ENCODE measurements at places on chromosomes 6 and 20. TPM values are rescaled to one million over a fixed set of nuclear protein-coding genes. Genes with fewer than 3 reads are reported as not detected.
A peak's percentile ranks its signal among the peaks of the same experiment; 100 is the strongest.

DNA sequence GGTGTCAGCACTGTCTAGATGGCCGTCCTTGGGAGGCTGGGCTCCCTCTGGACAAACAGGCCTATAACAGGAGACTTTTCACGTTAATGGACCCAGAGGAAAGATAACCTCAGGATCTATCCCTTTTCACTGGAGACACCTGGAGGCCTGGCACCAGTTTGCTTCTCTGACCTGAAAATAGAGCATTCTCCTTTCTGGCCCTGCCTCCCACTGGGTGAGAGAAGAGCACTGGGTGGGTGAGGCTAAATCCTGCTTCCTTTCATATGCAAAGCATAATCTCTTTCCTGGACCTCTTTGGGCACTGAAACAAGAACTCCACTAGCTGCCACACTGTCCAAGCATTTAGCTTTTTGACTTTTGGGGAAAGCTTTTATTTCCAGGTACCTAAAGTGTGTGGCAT is 78.3 kb downstream of the FOXO3 start:
- H3K4me3 ChIP-seq: no peak overlapping the region
- DNase-seq: no peak
- H3K27me3 ChIP-seq: no peaks in the 10 kb centered on the region

DNA sequence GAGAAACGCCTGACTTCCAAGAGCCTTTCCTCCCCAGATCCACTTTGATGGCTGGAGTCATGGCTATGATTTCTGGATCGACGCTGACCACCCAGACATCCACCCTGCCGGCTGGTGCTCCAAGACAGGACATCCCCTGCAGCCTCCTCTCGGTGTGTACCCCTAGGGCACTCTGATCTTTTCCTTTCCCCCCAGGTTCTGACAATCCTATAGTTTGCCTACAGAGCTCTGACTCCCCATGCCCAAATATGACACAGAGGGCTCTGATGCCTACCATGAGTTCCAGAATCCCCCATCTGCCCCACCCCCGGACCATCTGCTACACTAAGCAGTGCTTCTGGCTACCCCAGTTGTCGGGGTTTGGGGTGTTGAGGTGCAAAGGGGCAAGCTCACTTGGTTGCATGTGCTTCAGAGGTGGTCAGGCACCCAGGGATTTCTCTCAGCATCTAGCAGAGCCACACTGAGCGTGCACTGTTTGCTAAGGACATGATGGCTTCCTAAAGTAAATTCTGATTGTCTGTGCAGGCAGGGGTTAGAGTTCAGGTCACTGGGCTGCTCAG is 24.0 kb upstream of the SGK2 start:
- no peak for DNase-seq
- H3K27me3 ChIP-seq: no peaks in the 10 kb centered on the region
- no peaks in the 10 kb centered on the region for H3K36me3 ChIP-seq
- no peak overlapping the region for H3K4me3 ChIP-seq
- H3K4me1 ChIP-seq: no peaks in the 10 kb centered on the region

- H3K4me3 ChIP-seq: no peak overlapping the region
- H3K36me3 ChIP-seq: peaks cover 13% of the 10 kb centered on the region
- H3K27me3 ChIP-seq: no peaks in the 10 kb centered on the region
- peak overlapping the region; percentile 42 for H3K27ac ChIP-seq
- peaks cover 13% of the 10 kb centered on the region for H3K4me1 ChIP-seq
- DNase-seq: no peak
Measured at GRCh38 chr20:18571578-18571977, 4.3 kb downstream of the SMIM26 start.

- no peak overlapping the region for H3K4me3 ChIP-seq
- H3K4me1 ChIP-seq: peaks cover 5% of the 10 kb centered on the region
- no peak overlapping the region for H3K27ac ChIP-seq
- no peaks in the 10 kb centered on the region for H3K36me3 ChIP-seq
Measured at GRCh38 chr6:14822012-14822553, 423.8 kb upstream of the JARID2 start.

DNA sequence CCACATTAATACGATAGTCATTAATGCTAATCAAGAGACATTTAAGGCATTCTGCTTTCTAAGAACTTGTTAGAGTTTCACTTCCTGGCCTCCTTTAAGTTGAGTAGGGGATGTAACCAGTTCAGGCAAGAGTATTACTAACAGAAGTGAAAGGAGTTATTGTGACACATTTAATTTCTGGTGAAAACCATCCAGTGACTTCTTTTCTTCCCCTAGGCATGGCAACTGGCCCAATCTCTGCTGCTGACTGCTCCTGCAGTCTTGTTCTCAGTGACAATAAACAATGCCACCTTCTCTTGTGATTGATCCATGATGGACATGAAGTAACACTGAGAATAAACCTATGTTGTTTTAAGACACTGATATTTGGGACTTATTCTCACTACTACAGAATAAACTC is 130.9 kb upstream of the DEFB112 start:
- H3K36me3 ChIP-seq: no peaks in the 10 kb centered on the region
- H3K27ac ChIP-seq: no peak overlapping the region
- H3K27me3 ChIP-seq: no peaks in the 10 kb centered on the region

DNA sequence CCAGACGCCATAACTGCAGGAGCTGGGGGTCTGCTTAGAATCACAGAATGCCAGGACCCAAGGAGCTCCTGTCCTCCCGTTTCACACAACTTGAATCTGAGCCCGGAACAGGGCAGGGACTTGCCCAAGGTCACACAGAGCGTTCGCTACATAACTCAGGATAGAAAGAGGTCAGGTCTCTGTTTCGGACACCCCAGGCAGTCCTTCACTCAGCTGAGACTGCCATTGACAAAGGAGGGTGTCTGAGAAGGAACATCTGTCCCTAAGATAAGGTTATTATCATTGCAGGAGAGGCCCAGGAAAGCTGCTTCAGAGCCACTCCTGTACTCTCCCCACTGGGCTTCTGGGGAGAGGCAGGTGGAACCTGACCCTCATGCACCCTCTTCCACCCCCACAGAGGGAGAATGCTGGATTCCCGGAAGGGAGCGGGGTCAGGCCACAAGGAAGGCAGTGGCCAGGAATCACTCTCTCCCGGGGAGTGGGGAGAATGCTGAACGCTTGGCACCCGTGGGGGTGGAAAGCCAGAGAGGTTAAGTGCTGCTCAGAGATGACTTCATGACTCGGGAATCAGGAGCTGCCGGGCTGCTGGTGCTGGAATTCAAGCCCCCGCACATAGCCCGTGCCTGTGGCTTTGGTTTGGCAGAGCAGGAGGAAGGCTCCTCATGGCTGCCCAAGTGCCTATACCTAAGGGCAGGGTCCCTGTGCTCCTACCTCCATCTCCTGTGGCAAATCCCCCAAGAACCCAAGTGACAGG is 10.7 kb downstream of the SDC4 start:
- peaks cover under 1% of the 10 kb centered on the region for H3K4me1 ChIP-seq
- no peaks in the 10 kb centered on the region for H3K27me3 ChIP-seq
- H3K36me3 ChIP-seq: peaks cover 7% of the 10 kb centered on the region
- no peak overlapping the region for H3K4me3 ChIP-seq
- H3K27ac ChIP-seq: no peak overlapping the region
- no peak for DNase-seq

DNA sequence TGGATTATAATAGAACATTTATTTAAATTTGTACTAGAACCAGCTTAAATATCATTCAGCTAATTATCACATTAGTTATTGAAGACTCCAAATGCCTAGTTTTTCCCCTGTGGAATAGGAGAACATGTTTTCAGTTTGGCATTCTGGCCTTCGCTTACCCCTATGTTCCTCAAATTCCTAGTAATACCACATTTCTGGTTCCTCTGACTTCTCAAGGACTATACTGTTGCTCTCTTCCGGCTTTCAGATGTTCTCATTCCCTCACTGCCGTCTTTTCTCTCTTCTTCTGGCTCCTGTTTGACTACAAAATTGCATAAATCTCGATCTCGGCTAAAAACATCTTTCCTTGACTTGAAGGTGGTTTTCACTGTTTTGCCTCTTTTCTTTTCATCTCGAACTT is 71.8 kb upstream of the KHDRBS2 start:
- H3K36me3 ChIP-seq: no peaks in the 10 kb centered on the region
- H3K27me3 ChIP-seq: no peaks in the 10 kb centered on the region
- H3K27ac ChIP-seq: no peak overlapping the region
- no peaks in the 10 kb centered on the region for H3K4me1 ChIP-seq
- no peak for DNase-seq
- no peak overlapping the region for H3K4me3 ChIP-seq

TENT5A gene
- total RNA-seq: 0.94 TPM

ERVFRD-1 gene
- not detected for total RNA-seq

GRCh38 chr6:77361018-77361417 is 102.3 kb downstream of the HTR1B start:
- no peak overlapping the region for H3K4me3 ChIP-seq
- no peak for DNase-seq
- no peaks in the 10 kb centered on the region for H3K27me3 ChIP-seq
- no peak overlapping the region for H3K27ac ChIP-seq
- H3K4me1 ChIP-seq: no peaks in the 10 kb centered on the region
- no peaks in the 10 kb centered on the region for H3K36me3 ChIP-seq

RGS17 gene
- total RNA-seq: not detected
